ENCODE measurements at places on chromosomes 3 and 15.

- DNase-seq = no peak
Observed at GRCh38 chr3:149634072-149634471, 23.8 kb downstream of the WWTR1 start.

- DNase-seq = no peak
Observed at GRCh38 chr3:25174251-25174650, 253.8 kb upstream of the RARB start.

DNA sequence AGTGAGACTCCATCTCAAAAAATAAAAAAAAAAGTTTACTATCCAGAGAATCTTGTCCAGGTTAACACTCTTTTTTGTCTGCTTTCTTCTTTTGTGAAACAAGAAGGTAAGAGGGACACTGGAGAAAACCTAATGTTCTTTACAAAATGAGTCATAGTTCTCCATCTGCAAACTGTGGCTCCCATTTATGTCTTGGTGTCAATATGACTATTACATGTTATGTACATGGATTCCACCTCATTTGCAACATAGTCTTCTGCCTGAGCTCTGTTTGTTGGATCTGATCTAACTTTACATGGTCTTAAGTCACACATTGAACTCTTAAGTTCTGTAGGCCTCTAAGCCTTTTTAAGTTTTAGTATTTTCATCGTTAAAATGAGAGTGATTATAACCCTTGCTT is 421.2 kb upstream of the TPRG1 start:
- no peak for DNase-seq

GRCh38 chr3:111723293-111724215 is 128.4 kb upstream of the ZBED2 start:
- no peak for DNase-seq

DNA sequence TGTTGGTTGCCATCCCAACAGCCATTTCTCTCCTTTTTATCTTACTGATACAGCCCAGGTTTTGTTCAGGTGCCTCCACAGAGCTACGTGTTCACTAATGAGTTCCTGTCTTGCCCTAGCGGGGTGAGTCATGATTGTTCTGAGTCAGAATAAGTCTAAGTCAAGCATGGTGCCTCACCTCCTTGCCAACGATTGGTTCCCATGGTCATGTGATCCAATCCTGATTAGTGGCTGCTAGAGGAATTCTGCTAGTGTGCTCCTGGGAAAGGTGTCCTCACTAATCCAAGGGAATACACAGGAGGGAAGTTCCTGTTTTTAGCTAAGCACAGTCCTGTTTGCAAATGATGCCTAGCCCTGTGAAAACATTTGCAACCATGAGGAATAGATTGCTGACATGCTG is 99.8 kb downstream of the NSUN3 start:
- DNase-seq = no peak

- no peak for DNase-seq
Observed at GRCh38 chr3:193665370-193665989, 72.5 kb downstream of the OPA1 start.

DNA sequence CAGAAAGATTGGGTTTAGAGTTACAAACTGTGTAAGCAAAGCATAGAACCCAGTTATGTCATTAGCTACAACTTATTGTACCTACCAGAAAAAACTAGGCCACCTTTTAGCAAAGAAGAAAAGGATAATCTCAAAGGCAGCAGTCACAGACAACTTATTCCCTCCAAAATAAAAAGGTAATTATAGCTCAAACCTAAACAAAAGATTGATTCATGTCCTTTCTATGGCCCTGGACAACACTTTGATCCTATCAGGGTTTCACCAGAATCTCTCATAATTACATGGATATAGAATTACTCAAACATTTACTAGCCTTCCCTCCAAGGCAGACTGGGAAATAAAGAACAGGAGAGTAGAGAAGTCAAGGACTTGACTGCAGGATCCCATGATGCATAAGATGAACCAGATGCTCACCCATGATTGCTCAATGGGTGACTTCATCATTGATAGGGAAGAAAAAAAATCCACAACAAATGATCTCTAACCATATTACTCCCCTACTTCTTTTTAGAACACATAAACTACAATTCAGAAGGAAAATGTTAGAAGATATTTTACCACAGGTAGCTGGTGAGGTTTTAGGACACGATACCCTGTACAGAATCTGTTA is 17.4 kb downstream of the DET1 start:
- DNase-seq = no peak

- DNase-seq = no peak
Observed at GRCh38 chr15:77087213-77087612, 16.3 kb upstream of the TSPAN3 start.

DNA sequence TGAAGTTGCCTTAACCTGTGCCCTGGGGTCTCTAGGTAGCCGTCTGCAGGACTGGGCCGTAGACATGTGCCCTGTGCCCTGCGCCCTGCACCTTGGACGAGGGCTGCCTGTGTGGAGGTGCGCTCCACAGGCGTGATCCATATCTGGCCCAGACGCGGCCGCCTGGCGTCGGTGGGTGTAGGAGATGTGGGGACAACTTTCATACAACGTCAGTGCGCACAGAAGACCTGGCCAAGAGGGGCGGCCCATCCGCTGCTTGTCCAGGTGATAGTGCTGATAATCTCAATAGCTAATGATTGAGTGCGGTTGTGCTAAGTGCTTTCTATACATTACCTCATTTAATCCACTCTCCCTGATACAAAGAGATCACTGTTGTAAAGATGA is 665 bp upstream of the RASGRP1 start:
- no peak for DNase-seq

DNA sequence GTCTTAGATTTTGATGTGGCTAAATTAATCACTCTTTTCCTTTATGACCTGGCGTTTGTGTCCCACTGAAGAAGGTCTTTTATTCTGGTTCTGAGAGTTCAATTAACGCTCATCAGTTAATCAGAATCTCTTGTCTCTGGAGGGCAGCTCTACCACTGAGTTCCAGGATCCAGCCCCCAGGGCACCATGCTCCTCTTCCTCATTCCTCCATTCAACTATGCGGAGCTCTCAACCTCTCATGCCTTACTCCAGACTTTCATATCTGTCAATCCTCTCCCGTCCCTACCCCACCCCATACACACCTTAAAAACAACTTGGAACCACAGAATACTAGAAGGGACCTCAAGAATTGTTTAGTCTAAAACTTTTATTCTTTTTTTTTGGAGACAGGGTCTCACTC is 4.8 kb upstream of the ABHD5 start:
- no peak for DNase-seq

GRCh38 chr3:183212565-183212964 is 40.5 kb upstream of the B3GNT5 start:
- DNase-seq = no peak

DNA sequence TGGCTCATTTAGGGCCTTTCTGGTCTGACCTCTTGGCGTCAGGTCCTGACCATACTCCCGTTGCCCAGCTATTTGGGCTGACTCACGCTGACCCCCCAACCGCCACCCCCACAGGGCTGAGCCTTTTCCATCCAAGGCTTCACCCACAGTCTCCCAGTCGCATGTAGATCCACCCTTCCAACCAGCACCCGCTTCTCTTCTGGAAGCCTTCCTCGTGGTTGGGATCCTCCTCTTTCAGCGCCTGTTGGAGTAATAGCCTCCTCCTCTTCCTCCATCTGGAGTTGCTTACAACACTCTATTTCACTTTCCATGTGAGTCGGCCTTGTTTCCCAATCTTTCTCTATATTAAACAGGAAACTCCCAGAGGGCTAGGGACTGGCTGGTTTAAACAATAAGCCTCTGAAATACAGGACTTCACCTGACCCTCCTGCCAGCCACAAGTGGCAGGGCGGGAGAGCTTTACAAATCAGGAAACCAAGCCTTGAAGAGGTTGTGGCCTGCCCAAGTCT is 2.1 kb upstream of the ALAS1 start:
- DNase-seq = no peak

- DNase-seq = no peak
Observed at GRCh38 chr15:69916169-69916785, 181.4 kb downstream of the TLE3 start.

- no peak for DNase-seq
Observed at GRCh38 chr3:174536319-174536718, 322.8 kb upstream of the NAALADL2 start.

GRCh38 chr15:69074843-69075224 is 60.3 kb downstream of the NOX5 start:
- DNase-seq = no peak

GRCh38 chr3:40627095-40627494 is 102.3 kb downstream of the ZNF621 start:
- no peak for DNase-seq

DNA sequence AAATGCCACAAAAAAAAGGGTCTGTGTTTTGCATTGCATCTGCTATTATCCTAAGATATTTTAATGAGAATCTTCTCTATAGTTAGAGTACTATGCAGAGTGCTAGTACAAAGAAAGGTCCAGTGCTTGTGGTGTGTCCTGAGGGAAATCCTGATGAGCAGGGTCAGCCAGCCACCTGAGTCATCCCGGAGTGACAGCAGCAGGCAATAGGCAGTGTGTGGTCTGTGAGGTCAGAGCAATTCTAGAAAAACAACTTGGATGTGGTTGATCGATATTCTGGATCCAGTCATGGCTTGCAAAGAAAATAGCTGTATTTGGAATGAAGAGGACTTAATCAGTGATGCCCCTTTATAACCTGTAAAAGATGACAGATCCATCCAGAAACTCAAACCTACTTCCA is 119.2 kb downstream of the CTNNB1 start:
- no peak for DNase-seq

GRCh38 chr15:81373775-81374395 is at the start of gene TMC3:
TSS of gene TMC3 (minus strand) at chr15:81374213. CDS start at chr15:81374077, 136 bp downstream.
- no peak for DNase-seq

Measured in vagina (tissue), 2 donors.